ENCODE measurements at places on chromosomes 1 and 21.

- DNase-seq: no peak
Observed at GRCh38 chr1:93666613-93667384, 14.8 kb downstream of the BCAR3 start.

DNA sequence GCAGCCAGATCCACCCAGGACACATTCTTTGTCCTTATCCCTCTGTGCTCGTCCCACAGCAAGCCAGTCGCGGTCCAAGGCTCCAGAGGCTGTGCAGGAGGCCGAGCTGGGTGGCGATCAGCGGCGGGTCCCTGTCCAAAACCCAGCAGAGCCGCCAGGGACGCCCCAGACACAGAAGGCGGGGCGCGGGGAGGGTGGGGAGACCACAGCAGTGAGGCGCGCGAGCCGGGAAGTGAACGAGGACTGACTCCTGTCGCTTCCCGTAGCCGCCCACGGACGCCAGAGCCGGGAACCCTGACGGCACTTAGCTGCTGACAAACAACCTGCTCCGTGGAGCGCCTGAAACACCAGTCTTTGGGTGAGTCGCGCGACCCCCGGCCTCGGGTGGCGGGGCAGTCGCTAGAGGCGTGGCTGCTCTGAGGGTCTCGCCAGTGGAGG is at the start of gene LGALS8:
LGALS8 (plus strand) TSS at position 279 of the 438 bp plus-strand sequence. CDS start 2,089 bp downstream, outside the sequence.
- DNase-seq: peak; percentile 86

- no peak for DNase-seq
Observed at GRCh38 chr1:110523011-110523410, 4.0 kb upstream of the KCNA10 start.

DNA sequence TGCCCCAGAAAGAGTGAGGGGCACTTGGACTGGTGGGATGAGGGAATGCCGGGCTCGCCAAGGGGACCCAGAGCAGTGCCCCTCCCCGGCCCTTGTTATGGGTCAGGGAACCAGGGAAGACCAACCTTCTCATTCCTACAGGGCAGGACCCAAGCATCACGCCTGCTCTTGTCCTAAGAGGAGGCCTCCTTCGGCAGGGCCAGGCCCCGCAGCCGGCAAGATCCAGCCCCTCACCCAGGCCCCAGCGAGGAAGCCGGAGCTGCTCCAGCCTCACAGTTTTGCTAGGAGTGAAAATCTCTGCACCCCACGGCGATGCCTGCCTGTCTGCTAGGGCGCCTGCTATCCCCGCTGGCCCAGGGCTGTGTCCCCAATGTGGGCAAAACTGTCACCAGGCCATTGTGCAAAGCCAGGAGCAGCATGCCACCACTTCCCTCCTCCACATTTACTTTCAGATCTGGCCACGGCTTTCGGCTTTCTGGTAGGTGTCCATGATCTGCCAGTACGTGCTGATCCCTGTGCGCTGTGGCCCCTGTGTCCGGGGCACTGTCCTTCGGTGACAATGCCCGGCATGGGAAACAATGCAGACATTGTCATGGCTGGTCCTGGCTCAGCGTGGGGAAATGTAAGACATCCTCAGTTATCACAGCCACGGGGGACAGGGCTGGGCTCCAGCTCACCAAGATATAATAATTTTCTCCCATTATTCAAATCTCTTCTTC is 9.6 kb downstream of the ACTRT2 start:
- DNase-seq: no peak

DNA sequence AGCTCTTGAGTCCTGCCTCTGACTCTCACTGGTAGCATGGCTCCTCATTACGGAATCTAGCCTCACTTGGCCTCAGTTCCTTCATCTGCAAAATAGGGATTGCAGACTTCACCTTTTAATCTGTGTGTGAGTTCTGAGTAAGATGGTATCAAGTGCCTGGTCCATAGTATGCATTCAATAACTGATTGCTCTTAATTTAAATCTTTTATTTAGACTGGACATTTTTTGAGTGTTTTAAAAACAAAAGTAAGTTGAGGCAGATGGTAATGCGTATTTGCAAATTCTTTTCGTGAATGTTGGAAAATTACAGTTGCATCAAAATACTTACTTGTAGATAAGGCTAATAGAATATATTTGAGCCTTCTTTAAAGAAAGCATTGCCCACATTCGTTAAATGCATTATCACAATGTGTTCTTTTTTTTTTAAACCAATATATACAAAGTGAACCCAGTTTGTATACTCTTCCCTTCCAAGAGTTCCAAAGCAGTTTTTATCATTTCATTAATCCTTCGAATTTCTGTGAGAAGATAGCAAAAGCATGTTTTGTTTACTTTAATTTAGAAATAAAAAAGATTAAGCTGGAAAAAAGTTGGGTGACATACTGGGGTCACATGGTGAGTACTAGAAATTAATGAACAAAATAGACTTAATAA is 8.1 kb downstream of the DNM3 start:
- no peak for DNase-seq

- no peak for DNase-seq
Observed at GRCh38 chr1:31483012-31483946, 70.3 kb downstream of the SERINC2 start.

GRCh38 chr1:183493540-183494245 is 21.4 kb downstream of the SMG7 start:
- DNase-seq: no peak

DNA sequence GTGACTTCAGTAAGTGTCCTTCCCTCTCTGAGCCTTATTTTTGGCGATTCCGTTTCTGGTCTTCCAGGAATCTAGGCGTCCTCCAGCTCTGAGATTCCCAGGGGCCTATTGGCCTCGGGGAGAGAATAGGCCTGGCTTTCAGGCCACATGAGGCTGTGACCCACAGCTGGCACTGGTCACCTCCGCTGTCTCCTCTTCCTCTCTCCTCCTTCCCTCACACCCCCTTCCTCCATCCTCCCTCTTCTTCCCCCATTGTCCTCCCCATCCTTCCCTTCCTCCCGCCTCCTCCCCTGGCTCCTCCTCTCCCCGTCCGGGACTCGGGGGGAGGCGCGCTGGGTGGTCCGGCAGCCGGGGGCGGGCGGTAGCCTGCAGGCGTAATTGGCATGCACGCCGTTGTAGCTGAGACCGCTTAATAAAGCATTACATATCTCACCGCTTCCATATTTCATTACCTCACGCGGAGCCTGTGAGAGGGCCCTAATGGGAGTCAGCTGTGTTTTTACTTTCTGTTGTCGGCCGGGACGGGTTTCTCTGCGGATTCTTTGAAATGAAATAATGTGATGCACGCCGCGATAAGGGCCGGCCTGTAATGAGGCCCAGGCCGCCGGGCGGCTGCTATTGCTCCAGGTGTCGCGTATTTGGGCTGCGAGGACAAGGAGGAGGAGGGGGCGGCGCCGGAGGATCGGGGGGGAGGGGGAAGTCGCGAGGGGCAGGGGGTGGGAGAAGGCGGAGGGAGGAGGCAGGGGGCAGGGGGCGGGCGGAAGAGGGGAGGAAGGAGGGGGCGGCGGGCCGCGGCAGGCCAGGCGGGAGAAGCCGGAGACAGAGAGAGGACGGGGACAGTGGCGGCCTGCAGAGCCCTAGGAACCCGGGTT is 95.3 kb downstream of the FOXD2 start:
- no peak for DNase-seq

DNA sequence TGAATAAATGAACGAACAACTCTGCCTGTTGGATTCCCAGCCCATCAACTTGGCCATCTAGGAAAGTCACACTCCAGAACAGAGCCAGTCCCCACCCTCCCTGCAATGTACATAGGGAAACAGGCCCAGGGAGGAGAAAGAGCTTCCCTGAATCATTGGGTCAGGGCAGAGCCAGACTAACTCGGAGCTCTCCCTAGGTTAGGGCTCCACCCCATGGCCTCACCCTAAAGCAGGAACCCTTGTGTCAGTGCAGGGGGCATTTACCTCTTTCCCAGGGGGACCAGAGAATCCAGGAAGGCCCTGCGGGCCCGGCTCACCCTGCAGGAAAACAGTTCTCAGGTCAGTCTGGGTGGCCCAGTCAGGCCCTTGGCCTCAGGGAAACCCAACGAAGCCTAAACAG is 11.6 kb downstream of the COL9A2 start:
- DNase-seq: no peak

DNA sequence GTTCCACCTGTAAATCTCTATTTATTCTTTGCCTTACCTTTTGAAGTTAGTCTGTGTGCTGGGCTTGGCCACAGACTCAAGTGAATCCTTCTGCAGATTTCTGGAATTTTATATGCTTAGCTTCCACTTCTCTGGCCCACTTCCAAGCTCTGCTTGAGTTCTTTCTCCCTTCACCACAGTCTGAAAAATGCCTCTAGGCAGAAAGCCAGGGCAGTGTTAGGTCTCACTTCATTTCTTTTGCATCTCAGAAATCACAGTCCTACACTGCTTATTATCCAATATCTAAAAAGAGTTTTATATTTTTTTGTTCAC is 48.9 kb downstream of the INKA2 start:
- DNase-seq: no peak

DNA sequence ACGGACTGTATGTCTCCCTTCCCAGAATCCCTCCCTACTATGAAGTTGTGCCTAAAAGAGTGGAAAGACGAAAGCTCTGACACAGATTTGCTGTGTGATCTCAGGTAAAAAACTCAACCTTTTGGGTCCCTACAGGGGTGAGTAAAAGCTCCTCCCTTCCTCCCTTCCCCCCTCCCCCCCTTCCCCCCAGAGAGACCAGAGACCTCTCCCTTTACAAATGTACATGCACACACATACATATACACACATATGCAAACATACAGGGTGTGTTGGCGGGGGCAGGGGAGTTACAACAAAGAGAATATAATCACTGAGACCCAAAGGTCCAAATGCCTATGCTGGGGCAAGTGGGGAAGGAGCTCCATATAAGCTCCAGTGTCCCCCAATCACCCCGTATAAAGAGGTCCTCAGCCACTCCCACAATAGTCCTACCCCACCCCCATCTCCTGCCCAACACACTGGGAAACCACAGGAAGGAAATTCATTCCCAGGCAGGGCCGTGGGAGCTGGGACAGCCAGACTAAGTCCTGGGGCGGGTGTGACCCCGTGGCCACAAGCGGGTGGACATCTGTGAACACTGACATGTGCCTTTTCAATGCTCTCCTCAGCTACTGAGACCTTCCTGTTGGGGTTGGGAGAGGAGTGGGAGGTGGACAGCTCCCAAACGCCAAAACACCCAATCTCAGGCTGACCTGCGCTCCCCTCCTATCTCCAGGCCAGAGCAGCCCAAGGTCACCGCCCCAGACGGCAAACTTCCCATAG is 2.0 kb downstream of the MEF2D start:
- DNase-seq: no peak
